ENCODE measurements at places on chromosomes 5 and 9.

GRCh38 chr5:141858079-141858765 lies 20.0 kb downstream of the PCDH1 start:
- DNase-seq: no peak

DNA sequence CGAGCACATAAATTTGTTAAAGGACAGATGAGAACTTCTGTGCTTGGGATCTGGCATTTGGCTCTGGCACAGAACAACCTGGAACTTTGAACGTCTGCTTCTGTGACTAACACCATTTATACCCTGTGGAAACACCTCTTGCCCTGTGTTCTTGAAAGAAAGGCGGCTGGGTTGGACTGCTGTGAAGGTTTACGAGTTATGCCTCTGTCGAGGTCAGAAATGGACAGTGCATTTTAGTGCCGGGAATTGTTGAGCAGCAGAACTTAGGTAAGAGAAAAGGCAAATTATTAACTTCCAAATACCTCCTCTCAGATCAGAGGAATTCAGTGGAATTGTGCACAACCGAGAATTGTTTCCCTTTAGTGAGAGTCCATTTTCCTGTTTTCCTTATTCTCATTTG lies 14.1 kb upstream of the INIP start:
- DNase-seq: no peak

DNA sequence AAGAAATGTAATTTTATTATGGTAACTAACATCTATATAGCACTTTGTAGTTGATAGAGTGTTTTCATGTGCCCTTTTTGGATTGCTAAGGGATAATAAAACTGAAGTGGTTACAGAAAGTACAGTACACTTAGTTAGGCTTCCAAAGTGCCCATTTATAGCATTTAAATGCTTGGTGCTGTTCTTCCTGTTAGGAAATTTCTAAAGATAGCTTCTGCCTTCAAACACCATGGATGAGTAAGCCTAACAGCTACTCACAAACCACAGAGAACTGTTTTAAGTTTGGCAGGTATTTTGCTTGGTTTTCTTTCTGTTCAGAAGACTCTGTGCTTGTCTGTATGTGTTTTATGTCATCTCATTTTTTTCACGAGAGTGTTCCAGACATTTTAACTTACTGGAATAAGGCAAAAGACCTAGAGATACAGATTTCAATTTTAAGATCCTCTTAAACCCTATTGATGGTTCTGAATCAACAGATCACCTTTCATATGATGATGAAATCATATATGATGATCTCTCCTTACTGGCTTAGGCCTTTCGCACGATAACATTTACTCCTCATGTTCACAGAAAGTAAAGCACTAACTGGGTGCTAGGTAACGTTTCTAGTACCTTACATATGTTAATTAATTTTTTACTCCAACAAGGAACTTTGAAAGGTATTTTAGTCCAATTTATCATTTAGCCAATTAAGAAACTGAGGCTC lies 4.4 kb downstream of the RIMOC1 start:
- DNase-seq: no peak

DNA sequence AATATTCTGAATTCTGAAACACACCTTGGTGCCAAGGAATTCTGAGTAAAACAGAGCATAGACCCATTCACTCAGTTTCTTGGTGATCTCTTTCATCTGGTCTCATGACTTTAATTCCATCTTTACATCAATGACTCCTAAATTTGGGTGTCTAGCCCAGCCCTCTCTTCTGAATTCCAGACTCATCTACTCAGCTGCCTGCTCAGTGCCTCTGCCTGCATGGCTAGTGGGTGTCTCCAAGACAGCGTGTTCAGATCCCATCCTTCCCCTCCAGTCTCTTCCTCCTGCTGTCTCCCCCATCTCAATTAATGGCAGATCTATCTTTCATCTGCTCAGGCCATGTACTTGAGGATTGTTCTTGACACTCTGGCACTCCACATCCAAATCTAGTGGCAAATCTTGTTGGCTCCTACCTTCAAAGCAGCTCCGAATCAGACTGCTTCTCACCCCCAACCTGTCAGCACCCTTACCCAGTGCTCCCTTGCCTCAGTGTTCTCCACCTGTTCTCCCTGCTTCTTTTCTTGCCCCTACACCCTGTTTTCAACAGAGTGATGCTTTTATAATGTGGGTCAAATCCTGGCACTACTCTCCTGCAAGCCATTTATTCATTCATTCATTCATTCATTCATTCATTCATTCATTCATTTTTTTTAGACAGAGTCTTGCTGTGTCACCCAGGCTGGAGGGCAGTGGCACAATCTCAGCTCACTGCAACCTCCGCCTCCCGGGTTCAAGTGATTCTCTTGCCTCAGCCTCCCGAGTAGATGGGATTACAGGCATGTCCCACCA lies 5.3 kb downstream of the CAVIN4 start:
- no peak for DNase-seq

DNA sequence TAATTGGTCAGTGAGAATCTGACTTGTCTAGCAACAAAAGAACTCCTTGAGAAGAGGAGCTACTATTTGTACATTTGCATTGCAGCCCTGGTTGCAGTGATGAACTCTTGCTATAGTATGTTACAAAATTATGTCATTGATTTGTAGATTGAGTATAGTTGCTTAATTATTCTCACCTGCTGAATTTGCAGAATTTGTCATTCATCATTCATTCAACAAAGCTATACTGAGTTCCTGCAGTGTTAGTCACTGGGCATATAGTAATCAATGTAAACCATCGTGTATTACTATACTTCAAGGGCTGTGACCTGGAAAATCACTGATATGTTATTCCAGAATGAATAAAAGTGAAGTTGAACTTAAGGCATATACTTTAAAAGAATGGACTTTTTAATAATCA lies 50.1 kb downstream of the SLC1A3 start:
- DNase-seq: no peak

DNA sequence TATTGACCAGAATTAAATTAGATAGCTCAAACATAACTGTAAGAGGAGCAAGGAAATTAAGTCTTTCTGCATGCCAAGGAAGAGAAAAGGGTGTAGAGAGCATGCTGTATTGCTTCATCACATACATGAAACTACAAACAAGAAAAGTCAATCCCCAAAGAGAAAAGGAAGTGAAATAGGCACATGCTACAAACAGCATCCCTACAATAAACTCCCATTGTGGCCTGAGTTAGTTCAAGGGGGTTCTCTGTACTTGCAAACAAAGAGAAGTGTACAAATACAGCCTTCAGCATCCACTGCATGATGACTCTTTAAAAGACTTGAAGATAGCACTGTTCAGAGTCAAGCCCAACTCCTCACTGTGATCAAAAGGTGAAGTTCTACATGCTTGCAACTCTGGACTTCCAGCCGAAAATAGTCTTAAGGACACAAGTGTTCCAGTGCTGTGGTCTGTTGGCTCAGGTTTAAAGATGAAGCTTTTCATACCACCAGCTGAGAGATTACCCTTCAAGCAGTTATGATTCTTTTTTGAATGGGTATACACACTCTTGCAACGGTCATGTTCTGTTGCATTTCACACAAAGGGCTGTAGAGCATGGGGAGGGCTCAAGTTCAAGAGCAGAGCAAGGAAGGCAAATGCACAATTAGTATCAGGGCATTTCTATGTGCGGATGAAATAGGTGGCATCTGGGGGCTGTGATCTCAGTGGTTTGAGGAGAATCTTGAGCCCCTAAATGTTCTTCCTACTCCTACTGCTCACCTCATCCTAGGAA lies 534.5 kb downstream of the EBF1 start:
- no peak for DNase-seq

DNA sequence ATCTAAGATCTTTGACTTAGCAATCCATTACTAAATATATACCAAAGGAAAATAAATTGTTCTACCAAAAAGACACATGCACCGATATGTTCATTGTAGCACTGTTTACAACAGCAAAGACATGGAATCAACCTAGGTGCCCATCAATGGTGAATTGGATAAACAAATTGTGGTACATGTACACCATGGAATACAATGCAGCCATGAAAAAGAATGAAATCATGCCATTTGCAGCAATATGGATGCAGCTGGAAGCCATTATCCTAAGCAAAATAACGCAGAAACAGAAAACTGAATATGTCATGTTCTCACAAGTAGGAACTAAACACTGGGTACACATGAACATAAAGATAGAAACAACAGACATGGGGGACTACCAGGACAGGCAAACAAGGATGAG lies 589.5 kb downstream of the IRX1 start:
- no peak for DNase-seq

DNA sequence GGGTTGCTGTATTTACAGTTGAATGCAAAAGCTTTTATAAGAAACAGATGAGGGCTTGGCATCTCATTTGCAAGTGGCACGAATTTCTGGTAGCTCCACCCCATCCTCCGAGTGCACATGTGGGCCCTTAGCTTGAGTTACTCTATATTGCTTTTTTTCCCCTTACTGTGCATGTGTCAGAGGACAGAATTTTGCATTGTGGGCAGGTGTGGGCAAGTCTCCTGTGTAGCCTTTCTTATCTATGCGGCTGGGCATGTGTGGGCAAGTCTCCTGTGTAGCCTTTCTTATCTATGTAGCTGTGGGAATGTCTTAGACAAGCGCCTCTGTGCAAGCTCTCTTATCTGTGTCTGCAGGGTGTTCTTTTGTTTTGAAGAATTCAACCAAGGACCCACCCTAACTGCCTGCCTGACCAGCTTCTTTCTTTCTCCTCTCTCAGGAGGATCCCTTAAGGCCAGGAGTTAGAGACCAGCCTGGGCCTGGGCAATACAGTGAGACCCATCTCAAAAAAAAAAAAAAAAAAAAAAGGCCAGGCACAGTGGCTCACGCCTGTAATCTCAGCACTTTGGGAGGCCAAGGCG lies 34.1 kb upstream of the SIL1 start:
- DNase-seq: no peak

DNA sequence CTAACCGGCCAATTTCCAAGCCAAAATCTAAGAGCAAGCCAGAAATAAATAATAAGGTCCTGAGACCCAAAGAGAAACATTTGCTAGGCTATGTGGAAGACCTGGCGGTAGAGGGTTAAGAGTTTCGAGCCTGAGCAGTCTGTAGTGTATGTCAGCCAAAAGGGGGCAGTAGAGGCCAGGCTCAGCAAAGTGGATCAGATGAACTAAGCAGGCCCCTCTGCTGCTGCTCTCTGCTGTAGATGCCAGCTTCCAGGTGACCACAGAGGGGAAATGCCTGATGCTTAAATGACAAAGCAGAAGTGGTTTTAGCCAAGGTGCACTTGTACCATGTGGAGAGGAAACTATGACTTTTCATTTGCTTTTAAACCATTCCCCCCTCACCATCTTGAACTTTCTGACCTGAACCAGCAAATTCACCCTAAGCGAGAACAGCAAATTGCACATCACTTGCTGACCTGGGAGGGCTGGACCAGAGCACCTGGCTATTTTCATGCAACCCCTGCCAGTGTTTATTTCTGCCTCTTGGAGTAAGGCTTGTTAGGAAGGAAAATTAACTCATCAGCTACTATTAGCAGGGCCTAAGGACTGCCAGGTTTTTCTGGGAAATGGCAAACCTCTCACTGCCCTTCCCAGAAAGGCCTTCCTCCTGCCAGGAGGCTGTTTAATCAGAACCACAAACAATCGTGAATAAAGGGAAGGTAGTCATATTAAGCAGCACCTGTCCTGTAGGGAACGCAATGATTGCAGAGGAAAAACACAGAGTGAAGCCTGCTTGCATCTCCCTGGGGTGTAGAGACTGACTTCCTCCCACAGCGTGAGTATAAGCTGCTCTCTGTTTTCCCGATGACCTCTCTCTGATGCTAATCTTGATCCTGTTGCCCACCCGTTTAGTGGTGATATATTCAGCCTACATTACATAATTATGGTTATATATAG lies 818.2 kb downstream of the TLR4 start:
- peak; percentile 49 for DNase-seq

DNA sequence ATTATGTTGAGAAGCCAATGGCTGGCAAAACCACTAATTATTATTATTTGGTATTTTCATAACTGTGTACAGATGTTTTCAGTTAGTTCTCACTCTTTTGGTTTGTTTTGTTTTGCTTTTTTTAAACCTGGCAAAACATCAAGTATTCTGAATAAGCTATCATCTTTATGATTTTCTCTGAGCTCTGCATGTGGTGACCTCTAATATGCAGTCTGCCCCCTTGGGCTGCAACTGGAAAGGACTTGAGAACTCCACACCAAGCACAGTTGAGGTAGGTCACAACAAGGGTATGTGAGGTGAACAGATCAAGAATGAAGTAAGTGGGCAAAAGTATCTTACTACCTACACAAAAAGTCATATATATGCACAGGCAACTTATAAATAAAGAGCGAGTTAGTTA lies 202.2 kb downstream of the NFIB start:
- DNase-seq: no peak

- no peak for DNase-seq
These were observed 87.9 kb upstream of the IFNK start for GRCh38 chr9:27436234-27436633.

DNA sequence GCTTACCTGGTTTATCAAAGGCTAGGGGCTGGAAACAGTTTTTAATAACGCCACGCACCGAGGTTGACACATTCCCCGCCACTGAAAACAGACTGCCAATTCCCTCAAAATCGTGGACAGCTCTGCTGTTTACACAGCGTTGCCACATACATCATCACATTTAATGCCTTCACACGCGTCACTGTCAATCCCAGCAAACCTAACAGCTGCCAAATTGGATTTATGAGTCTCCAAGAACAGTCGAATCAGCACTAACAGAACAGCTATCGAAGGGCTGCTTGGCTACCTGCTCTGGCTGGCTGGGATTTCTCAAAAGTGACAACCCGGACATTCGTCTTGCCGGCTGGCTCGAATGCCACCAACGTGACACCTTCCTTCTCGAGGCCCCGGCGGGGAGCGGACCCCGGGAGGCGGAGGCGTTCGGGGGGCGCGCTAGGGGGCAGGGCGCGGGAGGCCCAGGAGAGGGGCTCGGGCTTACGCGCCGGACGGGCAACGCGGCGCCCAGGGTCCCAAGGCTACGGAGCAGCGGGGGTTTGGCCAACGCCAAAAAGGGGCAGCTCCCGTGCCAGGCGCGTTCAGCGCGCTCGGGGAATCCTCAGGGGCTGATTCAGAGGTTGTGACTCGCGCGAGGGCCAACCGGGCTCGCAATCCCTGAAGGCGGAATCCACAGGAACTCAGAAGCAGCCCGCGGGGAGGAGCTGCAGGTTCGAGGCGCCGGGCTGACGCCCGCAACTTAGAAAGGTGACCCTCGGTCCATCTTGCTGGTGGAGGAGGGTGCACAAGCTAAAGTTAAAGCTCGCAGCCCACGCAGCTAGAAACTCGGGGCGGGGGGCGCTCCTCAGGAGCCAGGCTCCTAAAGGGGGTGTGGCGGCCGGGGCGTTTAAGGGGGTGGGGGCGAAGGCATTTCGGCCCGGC lies 1.2 kb downstream of the CDC14B start:
- peak; percentile 69 for DNase-seq

DNA sequence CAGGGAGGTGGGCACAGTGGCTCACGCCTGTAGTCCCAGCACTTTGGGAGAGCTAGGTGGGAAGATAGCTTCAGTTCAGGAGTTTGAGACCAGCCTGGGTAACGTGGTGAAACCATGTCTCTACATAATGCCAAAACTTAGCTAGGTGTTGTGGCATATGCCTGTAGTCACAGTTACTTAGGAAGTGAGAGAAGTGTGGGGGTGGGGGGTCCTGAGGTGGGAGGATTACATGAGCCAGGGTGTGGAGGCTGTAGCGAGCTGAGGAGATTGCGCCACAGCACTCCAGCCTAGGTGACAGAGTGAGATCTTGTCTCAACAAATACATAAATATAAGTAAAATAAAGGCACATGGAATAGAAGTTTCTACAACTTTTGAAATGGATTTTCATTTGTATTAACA lies 23.1 kb downstream of the VCAN start:
- DNase-seq: no peak
